ENCODE measurements at places on chromosomes 5 and 9.
A peak's percentile ranks its signal among the peaks of the same experiment; 100 is the strongest.

DNA sequence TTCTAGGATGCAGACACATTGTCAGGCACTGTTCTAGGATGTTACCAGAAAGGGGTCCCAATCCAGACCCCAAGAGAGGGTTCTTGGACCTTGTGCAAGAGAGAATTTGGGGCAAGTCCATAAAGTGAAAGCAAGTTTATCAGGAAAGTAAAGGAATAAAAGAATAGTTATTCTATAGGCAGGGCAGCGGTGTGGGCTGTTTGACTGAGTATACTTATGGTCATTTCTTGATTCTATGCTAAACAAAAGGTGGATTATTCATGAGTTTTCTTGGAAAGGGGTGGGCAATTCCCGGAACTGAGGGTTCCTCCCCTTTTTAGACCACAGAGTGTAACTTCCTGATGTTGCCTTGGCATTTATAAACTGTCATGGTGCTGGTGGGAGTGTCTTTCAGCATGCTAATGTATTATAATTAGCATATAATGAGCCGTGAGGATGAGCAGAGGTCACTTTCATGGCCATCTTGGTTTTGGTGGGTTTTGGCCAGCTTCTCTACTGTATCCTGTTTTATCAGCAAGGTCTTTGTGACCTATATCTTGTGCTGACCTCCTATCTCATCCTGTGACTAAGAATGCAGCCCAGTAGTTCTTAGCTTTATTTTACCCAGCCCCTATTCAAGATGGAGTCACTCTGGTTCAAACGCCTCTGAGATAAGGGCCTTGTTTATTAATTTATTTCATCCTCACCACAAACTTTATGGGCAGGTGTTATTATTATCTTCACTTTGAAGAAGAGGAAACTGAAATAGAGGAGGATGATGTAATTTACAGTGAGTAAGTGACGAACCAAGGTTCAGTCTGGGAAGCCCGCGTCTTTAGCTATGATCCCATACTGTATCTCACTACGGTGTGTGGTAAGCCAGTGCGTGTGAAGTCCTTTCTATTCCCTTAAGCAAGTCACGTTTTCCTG lies 186.0 kb upstream of the KLF4 start:
- no peak for DNase-seq

DNA sequence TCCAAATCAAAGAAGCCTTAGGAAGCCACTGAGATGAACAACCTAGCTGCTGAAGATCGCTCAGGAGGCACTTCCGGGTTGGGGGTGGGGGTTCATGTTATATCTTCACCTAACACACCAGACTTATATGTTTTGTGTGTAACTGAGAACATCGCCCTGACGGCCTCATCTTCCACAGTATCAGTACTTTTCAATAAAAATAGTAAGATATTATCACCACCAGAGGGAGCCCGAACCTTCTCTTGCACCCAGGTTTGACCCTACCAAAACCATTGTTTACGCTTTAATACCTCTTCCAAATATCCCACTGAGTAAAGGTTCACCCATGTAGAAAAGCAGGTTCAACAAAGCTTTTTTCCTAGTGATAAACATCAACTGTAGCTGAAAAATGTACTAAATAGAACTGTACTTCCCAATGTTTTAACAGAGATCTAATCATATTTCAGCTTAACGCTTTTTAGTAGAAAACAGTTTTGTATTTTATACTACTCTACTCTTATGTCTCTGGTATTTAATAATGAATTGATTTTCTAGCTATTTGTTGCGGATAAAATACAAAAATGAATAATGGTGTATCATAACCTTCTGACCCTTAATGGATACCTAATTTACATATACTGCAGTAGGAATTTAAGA lies 244.0 kb downstream of the EPB41L4A start:
- no peak for DNase-seq

DNA sequence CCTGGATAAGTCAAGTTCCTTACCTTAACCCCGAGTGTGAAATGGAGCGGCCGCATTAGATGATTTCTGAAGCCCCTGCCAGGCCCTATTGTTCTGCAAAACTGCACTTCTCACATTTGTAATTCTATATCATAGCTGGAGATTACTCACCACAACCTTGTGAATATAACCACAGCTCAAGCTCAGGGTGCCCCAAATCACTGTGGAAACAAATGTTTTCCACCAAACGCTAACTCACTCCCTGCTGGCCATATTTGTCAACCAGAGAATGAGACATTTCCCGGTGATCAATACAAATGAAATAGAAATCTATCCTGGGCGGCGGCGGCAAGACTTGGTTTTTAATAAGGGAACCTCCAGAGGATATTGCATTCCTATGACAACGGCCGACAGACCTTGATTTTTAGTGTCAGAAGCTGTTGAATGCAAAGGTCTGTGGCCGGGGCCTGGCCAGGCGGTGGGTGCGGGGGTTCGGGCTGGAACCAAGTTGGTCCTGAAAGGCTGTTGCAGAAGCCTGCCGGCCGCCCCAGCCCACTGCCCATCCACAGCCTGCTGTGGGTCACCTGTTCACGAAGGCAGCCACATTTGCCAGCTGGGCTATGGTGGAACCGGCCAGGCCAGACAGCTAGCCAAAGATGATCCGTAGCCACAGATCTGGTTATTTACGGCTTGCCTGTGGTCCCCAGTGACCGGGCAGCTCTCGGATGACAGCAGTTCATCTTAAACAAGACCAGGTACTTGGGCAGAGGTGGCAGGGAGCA lies 93.9 kb upstream of the LMX1B start:
- no peak for DNase-seq

DNA sequence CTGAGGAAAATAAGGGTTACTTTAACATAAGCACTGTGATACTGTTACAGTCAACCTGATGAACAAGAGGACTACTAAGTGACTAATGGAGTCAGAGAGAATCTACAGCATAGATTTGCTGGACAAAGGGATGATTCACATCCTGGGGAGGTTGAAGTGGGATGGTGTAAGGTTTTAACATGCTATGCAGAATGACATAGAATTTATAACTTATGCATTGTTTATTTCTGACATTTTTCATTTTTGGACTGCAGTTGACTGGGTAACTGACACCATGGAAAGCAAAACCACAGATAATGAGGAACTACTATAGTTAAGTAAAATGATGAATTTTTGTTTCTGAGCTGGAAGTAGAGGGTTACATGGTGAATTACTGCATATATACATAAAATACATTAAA lies 389.2 kb downstream of the MAT2B start:
- no peak for DNase-seq

- no peak for DNase-seq
Observed at GRCh38 chr9:76651119-76651705, 113.0 kb upstream of the PCA3 start.

GRCh38 chr9:89999534-90000370 lies 394.9 kb downstream of the GADD45G start:
- peak; percentile 55 for DNase-seq

GRCh38 chr5:174065528-174066197 lies 20.2 kb downstream of the NSG2 start:
- no peak for DNase-seq

DNA sequence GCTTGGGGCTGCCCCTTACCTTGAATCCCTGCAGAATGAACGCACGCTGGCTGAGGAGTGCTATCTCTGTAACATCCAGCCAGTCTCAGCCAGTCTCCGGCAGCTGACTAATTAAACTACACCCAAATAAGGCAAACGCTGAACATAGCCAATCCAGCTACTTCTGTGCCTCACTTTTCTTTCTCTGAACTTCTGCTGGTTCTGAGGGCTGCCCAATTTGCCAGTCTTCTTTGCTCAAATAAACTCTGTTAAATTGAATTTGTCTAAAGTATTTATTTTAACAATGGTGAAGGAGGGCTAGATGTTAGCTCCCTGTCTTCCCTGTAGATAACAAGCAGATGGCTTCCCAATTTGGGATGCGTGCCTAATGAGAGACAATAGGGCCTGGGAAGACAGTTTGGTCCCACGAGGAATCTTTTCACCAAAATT lies 154.0 kb upstream of the NFIL3 start:
- no peak for DNase-seq

- no peak for DNase-seq
Observed at GRCh38 chr5:128949847-128950546, 15.3 kb upstream of the SLC27A6 start.

DNA sequence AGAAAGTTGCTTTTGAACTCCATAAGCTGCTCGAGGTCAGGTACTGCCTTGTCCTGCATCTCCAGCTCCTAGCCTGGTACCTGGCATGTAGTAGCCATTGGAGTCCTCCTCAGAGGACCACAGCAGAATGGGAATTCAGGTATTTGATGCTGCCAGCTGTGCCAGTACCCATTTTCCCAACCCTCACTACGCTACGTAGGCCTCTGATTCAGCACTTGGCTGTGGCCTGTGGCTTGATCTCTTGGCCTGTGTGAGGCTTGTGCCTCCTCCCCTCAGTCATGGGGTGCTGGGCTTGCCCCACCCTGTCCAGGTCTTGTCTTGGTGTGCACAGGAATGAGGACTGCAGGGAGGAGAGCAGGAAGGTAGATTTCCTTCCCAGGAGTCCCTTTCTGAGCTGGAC lies 11.8 kb downstream of the OTULIN start:
- DNase-seq: no peak

GRCh38 chr9:107158321-107158720 lies 124.8 kb upstream of the RAD23B start:
- DNase-seq: no peak

GRCh38 chr9:137632230-137633161 lies 13.7 kb downstream of the EHMT1 start:
- DNase-seq: no peak

All from liver (tissue), 10 donors.